ENCODE measurements at places on chromosomes 7 and 10. TPM values are rescaled to one million over a fixed set of nuclear protein-coding genes. Genes with fewer than 3 reads are reported as not detected.

Gene FOXP2
- not detected for total RNA-seq

Gene MYL10
- not detected for total RNA-seq

GRCh38 chr10:15624401-15625196 is 95.1 kb downstream of the ITGA8 start:
- H3K27ac ChIP-seq: no peak overlapping the region
- H3K36me3 ChIP-seq: no peaks in the 10 kb centered on the region
- H3K4me1 ChIP-seq: no peaks in the 10 kb centered on the region
- no peak for DNase-seq
- H3K27me3 ChIP-seq: peaks cover 8% of the 10 kb centered on the region

- H3K4me3 ChIP-seq: no peak overlapping the region
- no peak for DNase-seq
- H3K4me1 ChIP-seq: no peaks in the 10 kb centered on the region
- H3K36me3 ChIP-seq: no peaks in the 10 kb centered on the region
Observed at GRCh38 chr10:16606923-16607322, 85.2 kb upstream of the C1QL3 start.

- no peaks in the 10 kb centered on the region for H3K36me3 ChIP-seq
- no peaks in the 10 kb centered on the region for H3K4me1 ChIP-seq
- H3K4me3 ChIP-seq: no peak overlapping the region
Observed at GRCh38 chr10:44668336-44668735, 242.8 kb upstream of the TMEM72 start.

GRCh38 chr10:86646933-86647332 is 7.4 kb upstream of the OPN4 start:
- H3K4me1 ChIP-seq: peaks cover 11% of the 10 kb centered on the region
- DNase-seq: no peak
- H3K27ac ChIP-seq: no peak overlapping the region

- H3K27ac ChIP-seq: no peak overlapping the region
- H3K4me3 ChIP-seq: no peak overlapping the region
- H3K36me3 ChIP-seq: no peaks in the 10 kb centered on the region
- peaks cover 8% of the 10 kb centered on the region for H3K27me3 ChIP-seq
- no peak for DNase-seq
- peaks cover 15% of the 10 kb centered on the region for H3K4me1 ChIP-seq
Observed at GRCh38 chr7:43570688-43571365, 12.1 kb upstream of the STK17A start.

- H3K27me3 ChIP-seq: no peaks in the 10 kb centered on the region
- H3K36me3 ChIP-seq: no peaks in the 10 kb centered on the region
- no peak overlapping the region for H3K4me3 ChIP-seq
Observed at GRCh38 chr7:148142660-148143248, 447.8 kb upstream of the C7orf33 start.

DNA sequence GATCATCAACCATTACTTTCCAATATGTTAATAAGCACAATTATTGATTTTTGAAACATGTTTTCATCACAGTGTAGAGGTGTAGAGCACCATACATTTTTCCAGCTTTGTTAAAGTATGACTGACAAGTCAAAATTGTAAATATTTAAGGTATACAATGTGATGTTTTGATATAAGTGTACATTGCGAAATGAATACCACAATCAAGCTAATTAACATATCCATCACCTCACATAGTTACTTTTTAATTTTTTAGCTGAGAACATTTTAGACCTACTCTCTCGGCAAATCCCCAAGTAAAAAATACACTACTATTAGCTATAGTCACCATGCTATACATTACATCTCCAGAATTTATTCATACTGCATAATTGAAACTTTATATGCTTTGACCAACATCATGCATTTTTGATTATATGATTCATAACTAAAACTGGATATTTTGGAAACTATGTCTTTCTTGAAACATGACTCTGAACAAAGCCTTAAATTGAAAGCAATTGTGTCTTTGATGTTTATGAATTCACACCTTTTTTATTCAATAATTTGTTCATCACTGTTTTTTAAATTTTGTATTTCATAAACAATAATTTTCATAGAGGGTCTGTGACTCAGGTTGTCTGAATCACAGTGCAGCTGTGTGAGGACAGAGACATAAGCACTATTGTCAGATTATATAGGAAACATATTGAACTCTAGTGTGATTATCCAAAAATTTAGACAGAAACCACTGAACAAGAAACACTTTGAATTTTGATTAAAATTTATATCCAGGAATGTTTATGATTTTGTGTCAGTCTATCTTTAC is 486.1 kb downstream of the SEMA3D start:
- no peaks in the 10 kb centered on the region for H3K4me1 ChIP-seq
- H3K27ac ChIP-seq: no peak overlapping the region
- DNase-seq: no peak
- no peak overlapping the region for H3K4me3 ChIP-seq
- H3K36me3 ChIP-seq: no peaks in the 10 kb centered on the region

- DNase-seq: no peak
- no peaks in the 10 kb centered on the region for H3K36me3 ChIP-seq
- H3K4me3 ChIP-seq: no peak overlapping the region
- H3K27ac ChIP-seq: no peak overlapping the region
Observed at GRCh38 chr10:123972481-123973401, 81.1 kb upstream of the CPXM2 start.

GRCh38 chr7:25694699-25695098 is 457.3 kb upstream of the NFE2L3 start:
- H3K27ac ChIP-seq: no peak overlapping the region
- no peaks in the 10 kb centered on the region for H3K36me3 ChIP-seq
- no peaks in the 10 kb centered on the region for H3K4me1 ChIP-seq
- H3K27me3 ChIP-seq: peaks cover 2% of the 10 kb centered on the region

- no peak overlapping the region for H3K27ac ChIP-seq
- no peak overlapping the region for H3K4me3 ChIP-seq
- no peaks in the 10 kb centered on the region for H3K36me3 ChIP-seq
- no peaks in the 10 kb centered on the region for H3K4me1 ChIP-seq
- no peaks in the 10 kb centered on the region for H3K27me3 ChIP-seq
- no peak for DNase-seq
Observed at GRCh38 chr7:45596665-45597095, 22.5 kb downstream of the ADCY1 start.

DNA sequence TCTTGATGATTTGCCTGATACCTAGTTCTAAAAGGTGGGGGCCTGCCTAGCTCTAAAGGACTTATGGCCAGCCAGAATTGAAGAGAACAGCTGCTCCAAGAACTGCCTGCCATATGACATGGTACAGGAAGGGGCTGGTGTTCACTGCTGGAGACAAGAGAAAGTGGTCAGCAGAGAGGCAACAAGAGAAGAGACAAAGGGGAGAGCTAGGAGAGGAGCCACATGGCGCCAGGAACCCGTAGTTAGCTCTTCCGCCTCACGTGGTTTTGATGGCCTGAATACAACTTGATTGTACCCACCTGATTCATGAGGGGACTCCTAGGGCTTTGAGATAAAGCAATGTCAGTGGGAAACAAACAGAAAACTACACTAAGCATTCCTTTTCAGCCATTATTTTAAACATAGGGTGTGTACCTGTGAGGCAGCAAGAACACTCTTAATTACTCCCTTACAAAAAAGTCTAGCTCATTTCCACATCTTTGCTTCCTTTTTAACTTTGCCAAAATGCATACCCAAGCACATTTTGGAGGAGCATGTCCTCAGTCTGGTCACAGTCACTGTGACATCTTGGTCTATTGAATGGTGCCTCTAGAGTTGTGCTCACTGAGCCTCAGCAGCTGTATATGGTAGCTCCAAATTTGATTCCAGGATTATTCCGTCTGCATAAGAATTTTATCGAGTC is 71.6 kb downstream of the CCDC71L start:
- H3K27ac ChIP-seq: no peak overlapping the region
- H3K36me3 ChIP-seq: no peaks in the 10 kb centered on the region
- H3K27me3 ChIP-seq: no peaks in the 10 kb centered on the region
- no peak overlapping the region for H3K4me3 ChIP-seq
- no peak for DNase-seq
